ENCODE measurements at places on chromosomes 2 and 18. TPM values are rescaled to one million over a fixed set of nuclear protein-coding genes. Genes with fewer than 3 reads are reported as not detected.

GRCh38 chr2:133393895-133394294 is 174.4 kb downstream of the NCKAP5 start:
- no peak for DNase-seq

DNA sequence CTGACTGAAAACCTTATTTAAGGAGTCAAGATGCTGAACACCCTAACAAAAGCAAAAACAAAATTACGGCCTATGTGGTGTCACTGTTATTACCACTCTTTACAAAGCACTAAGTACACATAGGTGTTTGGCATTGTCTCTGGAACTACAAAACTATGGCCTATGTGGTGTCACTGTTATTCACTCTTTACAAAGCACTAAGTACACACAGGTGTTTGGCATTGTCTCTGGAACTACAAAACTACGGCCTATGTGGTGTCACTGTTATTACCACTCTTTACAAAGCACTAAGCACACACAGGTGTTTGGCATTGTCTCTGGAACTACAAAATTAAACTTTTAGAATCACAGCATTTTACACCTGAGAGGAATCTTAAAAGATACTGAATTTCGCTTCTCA is 47.4 kb downstream of the SLC35F5 start:
- DNase-seq = no peak

Gene KCNE4
- total RNA-seq = not detected

Gene DTNA
- 32.7 TPM for total RNA-seq

Gene ACMSD
- total RNA-seq = not detected
